ENCODE measurements at places on chromosomes 5 and 9.

DNA sequence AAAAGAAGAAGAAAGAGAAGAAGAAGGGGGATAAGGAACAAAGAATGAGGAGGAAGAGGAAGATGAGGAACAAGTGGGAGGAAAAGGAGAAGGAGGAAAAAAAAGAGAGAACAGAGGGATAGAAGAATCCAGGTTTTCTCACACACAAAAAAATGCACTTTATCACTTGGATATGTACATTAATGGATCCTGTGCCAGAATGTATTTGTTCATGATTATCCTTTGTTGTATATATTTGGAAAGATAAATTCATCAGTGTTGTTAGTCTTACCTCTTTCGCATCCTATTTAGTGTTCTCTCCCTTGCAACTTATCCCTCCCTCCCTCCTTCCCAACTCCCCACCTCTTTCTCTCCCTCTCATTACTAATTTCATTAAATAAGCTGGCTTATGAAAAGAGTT lies 298.8 kb downstream of the SLCO4C1 start:
- no peak for DNase-seq

GRCh38 chr9:138053996-138054752 lies 176.6 kb downstream of the CACNA1B start:
- DNase-seq, result no peak

DNA sequence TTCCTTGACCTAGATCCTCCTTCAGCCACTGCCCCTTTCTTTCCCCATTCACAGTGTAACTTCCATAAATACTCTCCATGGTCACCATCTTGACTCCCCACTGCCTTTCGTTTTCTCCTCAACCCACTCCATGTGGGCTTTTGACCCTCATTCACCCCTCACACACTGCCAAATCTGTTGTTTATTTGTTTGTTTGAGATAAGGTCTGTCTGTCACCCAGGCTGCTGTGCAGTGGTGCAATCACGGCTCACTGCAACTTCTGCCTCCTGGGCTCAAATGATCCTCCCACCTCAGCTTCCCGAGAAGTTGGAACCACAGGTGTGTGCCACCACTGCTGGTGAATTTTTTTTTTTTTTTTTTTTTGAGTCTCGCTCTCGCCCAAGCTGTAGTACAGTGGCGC lies 162.9 kb downstream of the FGF1 start:
- DNase-seq, result no peak

DNA sequence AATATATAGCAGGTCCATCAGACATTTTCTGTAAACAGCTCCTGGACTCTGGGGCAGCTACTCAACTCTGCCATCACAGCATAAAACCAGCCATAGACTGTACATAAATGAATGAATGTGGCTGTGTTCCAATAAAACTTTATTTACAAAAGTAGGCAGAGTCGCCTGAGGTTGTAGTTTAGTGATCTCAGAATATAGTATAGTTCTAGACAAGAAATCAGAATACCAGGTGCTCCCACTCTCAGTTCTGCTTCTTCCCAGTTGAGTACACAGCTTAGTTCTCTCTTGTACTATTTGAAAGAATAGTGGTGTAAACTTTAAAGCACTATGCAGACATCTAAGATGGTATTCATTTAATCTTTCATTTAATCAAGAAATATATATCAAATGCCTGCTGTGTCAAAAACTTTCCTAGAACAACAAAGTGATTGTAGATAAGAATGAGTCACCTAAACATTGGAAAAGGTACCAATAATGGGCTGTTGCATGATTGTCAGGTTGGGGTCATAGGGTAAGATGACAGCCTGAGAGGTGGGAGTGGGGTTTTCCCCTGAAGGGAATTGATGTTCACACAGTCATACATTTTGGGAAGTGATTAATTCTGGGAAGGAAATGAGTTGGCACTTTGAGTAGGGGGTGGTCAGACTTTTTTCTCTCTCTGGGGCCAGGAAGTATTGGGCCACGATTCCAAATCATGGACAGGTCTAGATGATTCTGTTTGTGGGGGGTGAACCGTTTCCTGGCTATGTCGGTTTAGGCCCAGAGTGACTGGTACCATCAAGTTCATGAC lies 37.0 kb downstream of the TNFSF8 start:
- DNase-seq, result no peak

GRCh38 chr5:72368271-72368670 lies 48.1 kb downstream of the PTCD2 start:
- DNase-seq, result no peak

DNA sequence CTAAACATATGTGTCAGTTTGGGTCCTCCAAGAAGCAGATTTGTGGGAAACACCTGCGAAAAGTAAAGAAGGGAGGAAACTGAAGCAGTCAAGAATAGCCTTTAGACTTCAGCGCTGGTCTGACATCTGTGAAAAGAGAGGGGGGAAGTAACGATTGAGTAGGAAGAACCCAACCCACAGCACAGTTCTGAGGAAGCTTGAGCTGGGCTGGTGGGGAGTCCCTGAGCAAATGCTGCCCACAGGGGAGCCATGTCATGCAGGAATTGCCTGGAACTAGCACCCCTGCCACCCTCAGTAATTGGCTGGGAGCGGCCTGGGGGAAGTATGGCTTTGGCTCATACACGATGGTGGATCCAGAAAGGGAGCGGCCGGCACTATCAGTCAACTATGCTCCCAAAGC lies 20.6 kb downstream of the FAM240B start:
- DNase-seq, result no peak

DNA sequence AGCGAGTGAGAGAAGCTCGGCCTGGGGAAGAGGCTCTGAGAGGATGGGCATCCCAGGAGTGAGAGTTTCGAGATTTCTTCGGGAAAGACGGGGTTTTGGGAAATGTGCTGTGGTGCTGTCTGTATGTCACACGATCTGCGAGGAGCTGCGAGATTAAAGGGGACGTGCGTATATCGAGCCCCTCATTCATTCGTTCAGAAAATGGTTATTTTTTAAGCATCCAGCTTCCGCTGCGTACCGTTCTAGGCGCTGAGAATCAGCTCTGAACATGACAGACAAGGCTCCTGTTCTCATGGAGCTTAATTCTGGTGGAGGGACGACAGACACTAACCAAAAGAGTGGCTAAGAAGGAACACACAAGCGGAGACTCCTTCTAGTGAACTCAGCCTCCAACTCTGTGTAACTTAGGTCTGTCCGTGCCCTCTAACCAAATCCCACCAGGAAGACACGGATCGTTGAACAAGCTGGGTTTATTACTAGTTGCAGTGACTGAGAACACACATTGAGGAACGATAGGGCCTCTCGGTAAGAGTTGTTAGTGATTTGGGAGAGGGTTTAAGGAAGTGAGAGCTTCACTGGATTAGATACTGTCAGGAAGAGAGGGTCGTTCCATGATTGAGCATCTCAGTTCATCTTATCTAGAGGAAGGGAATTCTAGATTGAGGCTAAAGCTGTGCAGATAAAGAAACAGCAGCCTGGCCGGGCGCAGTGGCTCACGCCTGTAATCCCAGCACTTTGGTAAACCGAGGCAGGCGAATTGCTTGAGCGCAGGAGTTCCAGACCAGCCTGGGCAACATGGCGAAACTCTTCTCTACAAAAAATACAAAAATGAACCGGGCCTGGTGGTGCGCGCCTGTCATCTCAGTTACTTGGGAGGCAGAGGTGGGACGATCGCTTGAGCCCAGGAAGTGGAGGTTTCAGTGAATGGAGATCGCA lies 1.0 kb upstream of the FBXW11 start:
- no peak for DNase-seq

GRCh38 chr9:132937463-132937901 lies 6.9 kb downstream of the TSC1 start:
- no peak for DNase-seq

DNA sequence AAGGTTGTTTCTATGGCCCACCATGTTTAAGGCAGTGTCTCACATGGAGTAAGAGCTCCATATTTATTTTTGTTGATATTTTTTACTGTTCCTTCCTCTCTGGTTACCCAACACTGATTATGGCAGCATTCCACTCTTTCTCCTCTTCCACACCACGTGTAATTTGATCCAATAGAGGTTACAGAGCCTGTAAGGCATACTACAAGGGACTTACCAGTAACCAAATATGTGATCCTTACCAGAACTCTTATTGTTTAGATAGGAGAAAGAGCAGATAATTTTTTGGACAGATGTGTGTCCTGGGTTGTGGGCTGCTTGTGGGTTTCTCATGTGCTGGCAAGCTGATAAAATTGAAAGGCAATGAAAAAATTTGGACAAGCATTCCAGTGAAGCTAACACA lies 261.3 kb downstream of the TMEM167A start:
- DNase-seq, result no peak

- no peak for DNase-seq
These were observed 472.9 kb upstream of the ACTBL2 start for GRCh38 chr5:57955511-57955910.

GRCh38 chr5:61600123-61600444 lies 268.0 kb downstream of the ZSWIM6 start:
- no peak for DNase-seq

DNA sequence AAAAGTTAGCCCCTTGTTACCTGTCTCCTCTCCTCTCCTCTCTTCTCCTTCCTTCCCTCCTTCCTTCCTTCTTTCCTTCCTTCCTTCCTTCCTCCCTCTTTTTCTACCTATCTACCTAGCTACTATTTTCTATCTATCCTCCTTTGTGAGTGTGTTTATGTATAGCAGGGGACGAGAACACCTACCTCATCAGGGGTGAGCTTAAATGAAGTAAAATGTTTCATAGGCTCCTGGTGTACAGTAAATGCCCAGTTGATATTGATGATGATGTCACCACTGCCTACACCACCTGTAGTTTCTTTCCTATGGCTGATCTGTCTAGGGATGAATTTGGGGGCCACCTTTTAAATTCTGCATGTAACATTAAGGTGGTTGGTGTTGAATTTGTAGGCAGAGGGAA lies 4.3 kb downstream of the SPIN1 start:
- no peak for DNase-seq

DNA sequence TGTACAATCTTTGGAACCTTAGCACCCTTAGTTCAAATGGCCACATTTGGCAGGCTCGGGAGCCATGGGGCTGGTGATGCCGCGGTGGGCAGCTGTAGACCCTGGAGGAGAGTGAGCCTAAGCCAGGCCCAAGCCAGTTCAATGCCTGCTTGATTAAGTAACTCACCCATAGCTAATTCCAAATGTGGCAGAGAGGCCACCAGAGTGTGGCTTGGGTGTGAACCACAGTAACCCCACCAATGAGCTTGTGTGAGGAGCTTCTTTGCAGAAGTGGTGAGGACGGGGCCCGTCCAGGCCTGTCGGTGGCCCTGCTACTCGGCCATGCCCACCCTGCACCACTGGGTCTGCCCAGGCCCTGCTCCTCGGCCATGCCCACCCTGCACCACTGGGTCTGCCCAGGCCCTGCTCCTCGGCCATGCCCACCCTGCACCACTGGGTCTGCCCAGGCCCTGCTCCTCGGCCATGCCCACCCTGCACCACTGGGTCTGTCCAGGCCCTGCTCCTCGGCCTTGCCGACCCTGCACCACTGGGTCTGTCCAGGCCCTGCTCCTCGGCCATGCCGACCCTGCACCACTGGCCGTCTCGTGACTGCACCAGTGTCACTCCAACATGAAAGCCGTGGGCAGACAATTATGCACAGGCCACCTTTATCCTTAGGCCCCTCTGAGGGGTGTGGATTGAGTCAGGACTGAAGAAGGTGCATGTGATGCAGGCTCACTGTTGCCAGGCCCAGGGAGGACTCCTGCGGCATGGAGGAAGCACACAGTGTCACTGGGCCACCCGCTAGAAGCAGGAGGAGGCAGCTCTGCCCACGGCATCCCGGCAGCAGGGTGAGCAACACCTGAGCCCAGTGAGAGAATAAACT lies 75.4 kb downstream of the MRPL36 start:
- DNase-seq, result no peak

- no peak for DNase-seq
These were observed 331.3 kb downstream of the NSG2 start for GRCh38 chr5:174376726-174377373.

GRCh38 chr5:58598440-58598839 lies 15.6 kb downstream of the RAB3C start:
- no peak for DNase-seq

DNA sequence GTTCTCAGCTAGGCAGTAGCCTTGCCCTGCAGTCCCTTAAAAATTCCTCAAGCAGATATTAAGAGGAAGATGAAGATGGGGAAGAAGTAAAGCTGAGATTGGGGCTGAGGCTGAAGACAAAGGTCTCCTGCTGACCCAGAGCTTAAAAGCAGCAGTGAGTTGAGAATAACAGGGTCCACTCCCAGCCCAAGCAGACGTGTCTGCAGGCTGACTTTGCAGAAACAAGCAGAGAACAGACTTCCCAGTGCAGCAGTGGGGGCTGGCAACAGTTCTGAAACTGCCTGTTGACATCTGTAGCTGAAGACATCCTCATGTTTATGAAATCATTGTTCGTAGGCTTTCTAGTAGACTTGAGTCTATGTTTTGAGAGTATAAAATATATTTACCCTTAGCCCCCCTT lies 1.1 kb downstream of the CTXN3 start:
- no peak for DNase-seq

GRCh38 chr5:175748650-175749049 lies 90.8 kb downstream of the HRH2 start:
- no peak for DNase-seq

DNA sequence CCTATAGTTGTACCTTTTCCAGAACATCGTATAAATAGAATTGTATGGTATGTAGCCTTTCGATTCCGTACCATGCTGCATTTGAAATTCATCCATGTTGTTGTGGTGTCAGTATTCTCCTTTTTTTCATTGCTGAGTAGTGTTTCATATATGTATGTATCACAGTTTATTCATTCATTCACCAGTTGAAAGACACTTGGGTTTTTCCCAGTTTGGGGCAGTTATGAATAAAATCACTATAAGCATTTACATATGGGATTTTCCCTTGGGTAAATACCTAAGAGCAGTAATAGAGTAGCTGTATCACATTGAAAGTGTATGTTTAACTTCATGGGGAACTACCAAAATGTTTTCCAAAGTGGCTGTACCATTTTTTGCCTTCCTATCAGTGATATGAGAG lies 16.1 kb upstream of the FKTN start:
- DNase-seq, result no peak

DNA sequence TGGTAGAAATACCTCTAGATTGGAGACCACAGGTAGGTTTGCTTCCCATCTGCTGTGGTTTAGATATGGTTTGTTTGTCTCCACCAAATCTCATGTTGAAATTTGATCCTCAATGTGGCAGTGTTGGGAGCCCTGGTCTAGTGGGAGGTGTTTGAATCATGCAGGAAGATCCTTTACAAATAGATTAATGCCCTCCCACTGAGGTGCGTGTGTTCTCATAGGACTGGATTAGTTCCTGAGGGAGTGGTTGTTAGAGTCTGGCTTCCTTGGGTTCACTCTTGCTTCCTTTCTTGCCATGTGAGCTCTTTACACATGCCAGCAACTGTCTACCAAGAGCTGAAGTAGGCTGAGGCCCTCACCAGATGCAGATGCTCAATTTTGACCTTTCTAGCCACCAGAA lies 391.1 kb upstream of the GRIA1 start:
- DNase-seq, result no peak

DNA sequence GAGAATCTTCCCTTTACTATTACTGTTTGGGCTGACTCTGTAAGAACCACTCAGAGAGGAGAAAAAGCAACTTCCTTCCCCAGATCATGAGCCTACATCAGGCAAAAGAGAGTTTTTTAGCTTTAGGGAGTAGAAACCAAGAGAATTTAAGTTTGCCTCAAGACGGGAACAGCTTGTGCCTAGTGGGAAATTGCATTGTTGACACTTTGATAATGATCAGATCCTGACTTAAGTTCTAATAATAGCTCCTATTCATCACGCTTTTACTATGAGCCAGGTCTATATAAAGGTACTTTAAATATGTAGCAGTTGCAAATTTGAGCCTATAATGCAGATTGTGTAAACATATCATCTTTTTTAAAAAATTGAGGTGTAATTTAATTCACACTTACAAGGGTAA lies 298.2 kb downstream of the MAN2A1 start:
- no peak for DNase-seq

GRCh38 chr5:9040475-9040874 lies 505.4 kb downstream of the SEMA5A start:
- no peak for DNase-seq
